ENCODE measurements at places on chromosomes 3 and 15.
A peak's percentile ranks its signal among the peaks of the same experiment; 100 is the strongest.

DNA sequence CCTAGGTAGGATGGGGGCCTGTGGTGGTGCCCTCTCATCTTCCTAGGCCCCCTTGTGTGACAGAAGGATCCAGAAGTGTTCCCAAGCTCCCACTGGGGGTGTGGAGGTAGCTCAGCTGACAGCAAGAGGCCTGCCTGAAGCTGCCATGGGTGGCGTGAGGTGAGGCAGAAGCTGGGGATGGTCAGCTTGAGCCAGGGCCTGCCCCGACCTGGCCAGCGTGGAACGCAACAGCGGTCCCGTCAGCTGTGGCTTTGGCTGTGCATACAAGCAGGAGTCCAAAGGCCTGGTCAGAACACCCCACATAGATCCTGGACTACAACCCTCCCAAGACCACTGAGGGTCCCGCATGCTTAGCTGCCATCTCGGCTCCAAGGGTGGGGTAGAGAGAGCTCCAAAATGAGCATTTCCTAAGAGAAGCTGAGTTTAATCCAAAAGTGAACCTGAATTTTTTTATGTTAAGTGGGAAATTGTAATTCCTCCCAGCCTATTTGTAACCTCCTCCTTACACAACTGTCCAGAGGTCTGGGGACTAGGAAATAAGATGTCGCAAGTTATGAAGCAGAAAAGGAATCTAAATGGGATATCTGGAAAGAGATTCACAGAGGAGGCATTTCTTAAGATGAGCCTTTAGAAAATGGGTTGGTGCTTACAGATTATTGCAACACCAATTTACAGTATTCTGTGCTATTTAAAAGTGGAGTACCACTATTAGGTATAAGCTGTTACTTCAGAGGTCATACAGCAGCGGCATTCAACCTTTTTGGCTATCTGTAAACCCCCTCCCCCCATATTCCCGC, 9.9 kb upstream of the PLA2G4D start:
- DNase-seq, result peak; percentile 54

GRCh38 chr3:178443634-178444033, 92.6 kb upstream of the KCNMB2 start:
- DNase-seq, result peak; percentile 5

- no peak for DNase-seq
These were observed 319.2 kb upstream of the LRRFIP2 start for GRCh38 chr3:37493485-37494080.

DNA sequence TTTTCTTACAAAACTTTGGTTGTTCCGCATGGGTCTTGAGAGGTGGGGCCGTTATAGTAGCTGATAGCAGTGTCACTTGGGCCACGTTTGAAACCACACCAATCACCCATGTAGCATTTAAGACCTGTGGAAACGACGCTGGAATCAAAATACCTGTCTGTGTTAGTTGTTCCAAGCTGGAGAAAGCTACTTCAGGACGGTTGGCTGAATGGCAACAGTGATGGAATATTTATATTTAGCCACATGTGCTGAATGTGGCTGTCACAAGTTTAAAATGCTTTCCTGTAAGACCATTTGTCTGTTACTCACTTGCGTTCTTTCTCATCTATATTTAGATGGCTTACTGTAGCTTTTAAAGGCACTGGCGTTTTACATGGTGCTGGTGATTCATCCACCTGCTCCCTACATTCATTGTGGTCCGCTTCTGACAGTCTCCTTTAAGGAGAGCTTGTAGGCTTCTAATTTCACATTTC, 1.4 kb downstream of the DNAJA4 start:
- DNase-seq, result peak; percentile 55

DNA sequence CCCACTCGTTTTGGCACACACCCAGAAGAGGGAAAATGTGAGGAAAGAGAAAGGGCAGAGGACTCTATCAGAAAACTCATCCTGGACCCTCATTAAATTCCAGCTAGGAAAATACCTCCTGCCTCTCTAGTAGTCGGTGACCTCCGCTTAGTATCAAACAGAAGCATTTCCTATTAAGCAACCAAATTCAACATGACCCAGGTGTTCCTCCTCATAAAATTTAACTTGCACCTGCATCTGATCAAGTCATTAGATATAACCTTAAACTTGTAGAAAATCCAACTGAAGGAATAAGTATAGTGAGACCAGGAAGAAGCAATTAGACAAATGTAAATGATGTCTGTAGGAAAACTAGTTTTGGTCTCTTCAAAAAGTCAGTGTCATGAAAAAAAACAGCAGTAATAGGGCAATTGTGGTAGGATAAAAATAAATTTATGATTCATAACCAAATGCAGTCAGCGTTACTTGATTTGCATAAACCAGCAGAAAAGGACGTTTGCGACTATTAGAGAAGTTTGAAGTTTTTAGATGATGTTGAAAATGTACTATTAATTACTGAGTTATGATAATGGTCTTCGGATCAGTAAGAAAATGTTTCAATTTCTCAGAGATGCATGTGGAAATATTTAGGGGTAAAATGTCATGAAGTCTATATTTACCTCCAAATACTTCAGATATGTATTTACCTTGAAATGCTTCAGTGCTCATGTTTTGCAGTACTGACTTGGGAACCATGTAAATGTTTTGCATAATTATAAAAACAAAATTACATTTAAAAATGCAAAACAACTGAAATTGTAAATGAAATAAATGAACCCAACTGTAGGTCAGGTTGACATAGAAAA, 44.6 kb downstream of the LDHAL6B start:
- no peak for DNase-seq
